Spinal cord (tissue), 10 donors: ENCODE measurements at places on chromosomes 5 and 9.

DNA sequence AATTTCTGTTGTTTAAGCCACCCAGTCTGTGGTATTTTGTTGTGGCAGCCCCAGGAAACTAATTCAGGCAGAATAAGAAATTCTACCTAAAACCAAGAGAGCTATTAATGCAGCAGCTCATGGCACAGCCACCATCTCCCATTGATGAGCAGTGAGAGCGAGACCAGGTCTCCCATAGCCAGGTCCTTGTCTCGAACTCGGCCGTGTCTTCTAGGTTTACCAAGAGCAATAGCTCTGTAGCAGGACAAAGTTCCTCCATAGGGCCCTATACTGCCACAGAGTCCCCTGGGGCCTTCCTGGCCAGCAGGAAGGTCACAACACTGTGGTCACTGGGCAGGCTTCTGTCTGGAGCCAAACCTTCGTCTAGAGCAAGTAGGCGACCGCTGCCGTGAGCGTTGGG is 34.5 kb upstream of the TJP2 start:
- DNase-seq: no peak

- no peak for DNase-seq
These were observed 12.7 kb downstream of the ANKS6 start for GRCh38 chr9:98783518-98784226.

- no peak for DNase-seq
These were observed 2.2 kb downstream of the NR2F1 start for GRCh38 chr5:93585041-93585766.

GRCh38 chr5:118611332-118611945 is 376.9 kb downstream of the DTWD2 start:
- no peak for DNase-seq
